ENCODE measurements at places on chromosomes 5 and 9. TPM values are rescaled to one million over a fixed set of nuclear protein-coding genes. Genes with fewer than 3 reads are reported as not detected.

The BTNL3 gene
- 0.18 TPM for total RNA-seq

The CENPP gene
- 3.7 TPM for total RNA-seq

The NTRK2 gene
- 5.6 TPM for total RNA-seq

The GPX3 gene
- 385 TPM for total RNA-seq

The CXCL14 gene
- 3.1 TPM for total RNA-seq

The FABP6 gene
- 9.4 TPM for total RNA-seq

The CAMK4 gene
- total RNA-seq = 0.61 TPM

The CMYA5 gene
- total RNA-seq = 2.1 TPM

The SPATA31C1 gene
- total RNA-seq = not detected

The CD72 gene
- total RNA-seq = 8.0 TPM

The LAMC3 gene
- 3.6 TPM for total RNA-seq

The NIM1K gene
- 1.5 TPM for total RNA-seq

The PCDHA9 gene
- 0.04 TPM for total RNA-seq

The PCDHGA6 gene
- 4.3 TPM for total RNA-seq

The SLC34A3 gene
- total RNA-seq = not detected

The MARCOL gene
- not detected for total RNA-seq

The DRD1 gene
- total RNA-seq = 0.71 TPM

The PRELID2 gene
- total RNA-seq = 42.2 TPM

The SH3RF2 gene
- 1.4 TPM for total RNA-seq

The AHRR gene
- 0.97 TPM for total RNA-seq

The RANBP17 gene
- total RNA-seq = 9.8 TPM

The ZBED3 gene
- 11.1 TPM for total RNA-seq

The CARD9 gene
- total RNA-seq = 5.8 TPM

The LCN15 gene
- total RNA-seq = not detected

The TIFAB gene
- total RNA-seq = not detected

The PTPN3 gene
- 3.5 TPM for total RNA-seq

The SLCO4C1 gene
- 0.07 TPM for total RNA-seq

The PLPP7 gene
- total RNA-seq = 31.4 TPM

The ZNF879 gene
- 1.6 TPM for total RNA-seq

The PPP3R2 gene
- total RNA-seq = 0.06 TPM

The PCDHB15 gene
- 3.2 TPM for total RNA-seq

The NR2F1-AS1 gene
- total RNA-seq = 24.0 TPM

The RGS7BP gene
- 6.0 TPM for total RNA-seq

The HTR1A gene
- total RNA-seq = not detected

The SHB gene
- 13.5 TPM for total RNA-seq

The ATP6V0E1 gene
- 338 TPM for total RNA-seq
